ENCODE measurements at places on chromosomes 13 and 19. TPM values are rescaled to one million over a fixed set of nuclear protein-coding genes. Genes with fewer than 3 reads are reported as not detected.

GRCh38 chr19:33554391-33554790, 32.8 kb upstream of the PEPD start:
- no peak for DNase-seq

DNA sequence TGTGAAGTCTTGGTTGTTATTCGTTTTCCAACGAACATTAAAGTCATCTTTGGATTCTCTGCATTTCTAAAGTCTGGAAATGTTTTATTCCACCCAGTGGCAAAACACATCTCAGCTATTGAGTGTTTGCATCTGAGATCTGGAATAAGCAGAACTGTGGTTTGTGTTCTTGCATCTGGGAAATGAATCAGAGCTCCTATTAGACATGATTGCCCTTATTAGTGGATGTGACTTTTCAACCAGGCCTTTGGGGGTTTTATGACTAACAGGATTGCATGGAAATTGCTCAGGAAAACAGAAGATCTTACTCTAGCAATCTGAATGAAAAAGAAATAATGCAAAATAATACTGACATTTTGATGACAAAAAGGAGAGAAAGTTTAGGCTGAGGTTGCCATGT, 488.8 kb downstream of the IRS2 start:
- DNase-seq = no peak

GRCh38 chr19:53879140-53880081, 2.6 kb upstream of the PRKCG start:
- peak; percentile 96 for DNase-seq

SH2D3A gene
- polyA plus RNA-seq = 1.7 TPM

GRCh38 chr13:112345826-112346172, 30.4 kb upstream of the SPACA7 start:
- no peak for DNase-seq

- no peak for DNase-seq
Measured at GRCh38 chr19:44600466-44600865, 12.9 kb upstream of the IGSF23 start.

SRRM5 gene
- not detected for polyA plus RNA-seq

ZSCAN1 gene
- polyA plus RNA-seq = 24.6 TPM
